ENCODE measurements at places on chromosomes 2 and 18.

- no peak for DNase-seq
These were observed 295.1 kb downstream of the CNTNAP5 start for GRCh38 chr2:124320051-124320688.

DNA sequence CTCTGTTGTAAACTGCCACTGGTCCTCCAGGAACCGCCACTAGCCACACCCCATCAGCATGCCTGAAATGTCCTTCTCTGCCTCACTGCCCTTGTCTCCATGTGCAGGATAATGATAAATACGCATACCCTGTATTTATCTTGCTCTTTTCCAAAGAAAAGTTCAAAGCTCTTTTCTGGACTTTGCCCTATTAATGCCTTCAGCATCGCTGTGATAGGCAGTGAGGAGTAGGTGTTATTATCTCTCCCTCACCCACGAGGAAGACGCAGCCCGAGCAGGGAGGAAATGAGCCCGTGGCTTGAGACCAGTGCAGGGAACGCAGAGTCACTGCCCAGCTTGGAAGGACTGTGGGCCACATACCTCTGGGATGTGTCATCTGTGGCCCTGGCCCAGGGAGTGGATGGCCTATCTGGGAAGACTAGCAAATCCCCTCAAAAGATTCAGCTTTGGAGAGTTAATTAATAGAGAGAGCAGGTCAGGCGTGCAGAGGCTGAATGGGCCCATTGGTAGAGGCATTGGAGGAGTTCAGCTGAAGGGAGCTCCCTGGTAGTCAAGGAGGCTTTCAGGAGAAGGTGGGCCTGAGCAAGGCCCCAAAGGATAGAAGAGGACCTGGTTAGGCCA lies 39.5 kb upstream of the MCFD2 start:
- DNase-seq = no peak

DNA sequence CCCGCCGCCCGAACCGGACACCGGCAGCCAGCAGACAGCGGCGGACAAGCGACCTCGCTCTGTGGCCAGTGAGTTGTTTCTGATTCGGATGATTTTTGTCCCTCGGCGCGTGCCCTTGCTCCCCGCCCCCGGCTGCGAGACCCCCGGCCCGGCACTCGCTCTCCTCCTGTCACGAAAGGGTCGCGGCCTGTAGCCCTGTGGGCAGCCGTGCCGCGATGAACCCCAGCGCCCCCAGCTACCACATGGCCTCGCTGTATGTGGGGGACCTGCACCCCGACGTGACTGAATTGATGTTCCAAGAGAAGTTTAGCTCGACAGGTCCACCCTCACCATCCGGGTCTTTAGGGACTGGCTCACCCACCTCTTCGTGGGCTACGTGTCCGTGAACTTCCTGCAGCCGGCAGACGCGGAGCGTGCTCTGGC lies 1257.5 kb upstream of the ACVR2A start:
- DNase-seq = no peak

- DNase-seq = no peak
These were observed 65.8 kb upstream of the EDAR start for GRCh38 chr2:109054865-109055264.

GRCh38 chr18:47968721-47969120 lies 38.3 kb upstream of the SMAD2 start:
- no peak for DNase-seq
